ENCODE measurements at places on chromosomes 11 and 22.

GRCh38 chr11:8775734-8776133 lies 93.1 kb downstream of the RPL27A start:
- DNase-seq: no peak

DNA sequence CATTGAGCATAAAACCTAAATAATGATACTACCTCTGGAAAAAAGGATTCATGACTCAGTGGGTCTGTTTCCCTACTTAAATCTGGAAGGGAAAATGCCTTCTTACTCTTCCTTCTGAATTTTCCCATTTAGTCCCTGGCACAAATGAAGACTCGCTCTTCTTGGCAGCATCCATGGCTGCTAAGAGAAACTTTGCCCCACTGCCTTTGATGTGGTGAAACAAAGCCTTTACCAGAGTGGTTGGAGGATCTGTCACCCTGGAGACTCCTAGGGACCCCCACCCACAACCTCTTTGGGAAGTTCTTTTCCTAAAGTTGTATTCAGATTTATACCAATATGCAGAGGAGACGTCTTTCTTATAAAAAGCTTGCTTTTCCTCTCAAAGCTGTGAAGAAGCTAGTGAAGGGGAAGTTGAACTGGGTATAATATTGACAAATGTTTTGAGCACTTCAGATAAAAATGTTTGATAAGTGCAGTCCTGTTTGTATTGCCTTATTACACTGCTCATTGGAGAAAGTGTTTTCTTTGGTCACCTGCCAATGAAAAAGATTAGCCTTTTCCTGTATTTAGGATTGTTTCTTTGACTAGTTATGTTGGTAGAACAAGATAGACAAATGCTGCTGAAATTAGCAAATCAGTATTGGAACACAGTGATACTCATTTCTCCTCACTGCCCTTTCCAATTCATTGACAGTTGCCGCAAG lies 77.3 kb downstream of the ARFGAP2 start:
- no peak for DNase-seq

DNA sequence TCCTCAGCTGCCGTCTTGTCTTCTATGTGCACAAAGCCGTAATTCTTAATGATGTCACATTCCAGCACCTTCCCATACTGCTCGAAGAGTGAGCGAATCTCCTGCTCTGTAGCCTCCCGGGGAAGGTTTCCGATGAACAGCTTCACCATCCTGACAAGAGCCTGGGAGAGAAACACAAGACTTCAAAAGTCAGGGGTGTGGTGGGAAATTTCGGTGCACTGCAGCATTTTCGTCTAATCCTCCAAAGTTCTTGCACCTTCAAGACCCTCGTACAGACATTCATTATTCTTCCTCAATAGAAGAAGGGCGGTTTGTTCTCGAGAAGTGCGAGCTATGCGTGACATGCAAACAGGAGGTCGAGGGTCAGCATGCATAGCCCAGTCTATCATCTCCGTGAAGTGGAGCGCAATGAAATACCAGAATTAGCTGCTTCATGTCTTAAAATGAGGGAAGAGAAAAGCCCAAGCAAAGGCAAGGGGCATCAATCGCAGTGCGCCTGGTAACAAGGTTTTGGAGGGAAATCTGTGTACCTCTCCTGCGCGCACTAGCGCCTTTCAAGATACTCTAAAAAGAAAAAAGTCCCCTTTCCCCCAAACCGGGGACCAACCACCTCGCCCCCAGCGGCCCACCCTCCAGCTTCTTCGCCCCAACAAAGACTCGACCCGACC lies 622 bp downstream of the RBM4B start:
- DNase-seq: no peak

DNA sequence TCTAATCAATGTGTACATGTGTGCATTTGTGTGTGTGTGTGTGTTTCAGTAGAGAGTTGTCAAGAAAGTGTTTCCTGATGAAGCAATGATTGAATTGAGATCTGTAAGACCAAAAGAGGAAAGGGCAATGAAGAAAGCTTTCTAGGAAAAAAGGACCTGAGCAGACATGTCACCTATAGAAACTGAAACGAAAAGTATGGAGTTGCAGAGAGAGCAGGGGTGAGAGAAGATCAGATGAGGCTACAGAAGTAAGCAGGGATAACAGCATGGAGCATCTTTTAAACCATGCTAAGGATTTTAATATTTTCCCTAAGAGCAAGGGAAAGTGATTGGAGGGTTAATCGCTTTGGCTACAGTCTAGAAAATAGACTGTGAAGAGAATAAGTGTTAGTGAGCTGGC lies 1459.4 kb upstream of the TENM4 start:
- no peak for DNase-seq

DNA sequence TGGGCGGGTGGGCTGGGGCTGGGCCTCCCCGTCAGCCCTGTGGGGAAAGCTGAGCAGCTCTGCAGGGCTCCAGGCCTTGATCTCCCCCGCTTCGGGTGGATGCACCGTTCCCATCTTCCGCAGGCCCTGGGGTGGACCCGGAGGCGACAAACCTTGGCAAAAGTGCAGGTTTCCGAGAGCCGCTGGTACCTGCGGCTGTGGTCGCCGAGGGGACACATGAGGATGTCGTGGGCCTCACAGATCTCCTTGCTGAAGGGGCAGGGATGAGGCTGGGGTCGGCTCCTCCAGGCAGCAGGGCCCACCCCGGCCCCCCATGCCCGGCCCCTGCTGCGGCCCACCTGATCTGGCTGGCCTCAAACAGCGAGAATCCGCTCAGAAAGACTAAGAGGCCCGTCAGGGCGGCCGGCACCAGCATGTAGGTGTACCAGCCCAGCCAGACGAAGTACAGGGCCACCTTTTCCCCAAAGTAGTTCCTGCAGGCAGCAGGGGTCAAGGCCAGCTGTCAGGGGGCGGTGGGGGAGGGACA lies 11.8 kb downstream of the ANO9 start:
- no peak for DNase-seq

GRCh38 chr11:61497473-61497872 lies 11.1 kb upstream of the LRRC10B start:
- no peak for DNase-seq

GRCh38 chr11:69261116-69261515 lies 32.8 kb upstream of the MYEOV start:
- DNase-seq: no peak

- DNase-seq: no peak
These were observed 72.7 kb upstream of the TTC12 start for GRCh38 chr11:113241636-113242054.

GRCh38 chr11:124190298-124191139 lies 7.4 kb downstream of the OR10D3 start:
- no peak for DNase-seq

DNA sequence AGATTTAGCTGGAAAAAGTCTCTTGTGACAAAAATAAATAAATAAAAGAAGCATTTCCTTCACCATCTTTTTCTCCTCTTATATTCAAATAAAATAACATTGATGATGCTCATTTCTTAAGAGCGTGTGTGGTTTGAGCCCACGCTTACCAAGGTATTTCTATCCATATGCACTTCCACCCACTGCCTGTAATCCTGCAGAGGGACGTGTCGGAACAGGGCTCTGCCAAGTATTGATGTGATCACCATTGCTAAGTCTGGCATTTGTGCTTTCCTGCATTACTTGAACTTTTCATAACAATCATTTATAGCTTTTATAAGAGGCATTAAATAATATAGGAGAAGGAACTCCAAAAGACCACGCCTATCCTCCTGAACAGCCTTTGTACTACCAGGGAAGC lies 107.6 kb downstream of the SHANK2 start:
- no peak for DNase-seq
